ENCODE measurements at places on chromosomes 16 and 17. TPM values are rescaled to one million over a fixed set of nuclear protein-coding genes. Genes with fewer than 3 reads are reported as not detected.

- no peak for DNase-seq
These were observed 778.1 kb upstream of the SOX9 start for GRCh38 chr17:71342737-71343136.

The CCDC78 gene
- total RNA-seq: 6.0 TPM

DNA sequence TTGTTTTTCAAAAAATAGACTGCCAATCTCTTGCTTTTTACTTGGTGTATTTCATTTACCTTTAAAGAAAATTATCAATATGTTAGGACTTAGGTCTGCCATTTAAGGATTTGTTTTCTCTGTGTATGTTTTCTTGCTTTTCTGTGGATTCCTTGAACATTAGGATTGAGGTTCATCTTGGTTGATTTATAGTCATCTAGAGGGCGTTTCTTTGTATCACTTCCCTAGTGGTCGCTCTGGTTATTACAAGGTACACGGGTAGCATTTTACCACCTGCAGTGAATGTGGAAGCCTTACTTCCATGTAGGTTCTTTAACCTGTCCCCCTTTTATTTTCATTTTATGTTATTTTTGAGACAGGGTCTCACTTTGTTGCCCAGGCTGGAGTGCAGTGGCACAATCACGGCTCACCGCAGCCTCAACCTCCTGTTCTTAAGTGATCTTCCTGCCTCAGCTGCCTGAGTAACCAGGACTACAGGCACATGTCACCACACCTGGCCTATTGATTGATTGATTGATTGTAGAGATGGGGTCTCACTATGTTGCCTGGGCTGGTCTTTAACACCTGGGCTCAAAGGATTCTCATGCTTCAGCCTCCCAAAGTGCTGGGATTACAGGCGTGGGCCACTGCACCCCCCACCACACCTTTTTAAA lies 35.2 kb upstream of the CBX4 start:
- DNase-seq: peak; percentile 58

DNA sequence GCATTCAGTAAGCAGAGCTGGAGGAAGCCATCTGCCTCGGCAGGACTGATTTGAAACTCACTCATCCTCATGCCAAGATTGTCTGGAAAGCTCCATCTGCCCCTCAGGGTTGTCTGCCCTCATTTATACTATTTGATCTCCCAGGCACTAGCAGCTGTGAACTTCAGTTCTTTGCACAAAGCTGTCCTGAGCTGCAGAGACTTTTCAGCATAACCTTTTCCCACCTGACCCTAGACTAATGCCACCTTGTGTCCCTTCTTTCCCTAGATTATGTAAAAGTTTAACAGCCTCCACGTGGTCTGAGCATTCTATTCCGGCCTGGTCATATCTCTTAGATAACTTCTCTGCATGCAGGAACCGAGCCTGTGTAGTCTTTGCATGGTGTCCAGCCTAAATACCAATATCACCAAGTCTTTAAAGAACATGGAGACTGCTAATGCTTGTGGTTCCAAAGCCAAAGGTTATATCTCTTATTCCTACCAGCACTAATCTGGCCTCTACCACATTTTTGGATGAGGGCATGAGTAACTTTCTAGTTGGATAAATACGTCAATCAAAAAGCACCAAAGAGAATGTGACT lies 29.1 kb downstream of the STAT5A start:
- DNase-seq: no peak

The GPR139 gene
- not detected for total RNA-seq

The C16orf89 gene
- total RNA-seq: not detected

DNA sequence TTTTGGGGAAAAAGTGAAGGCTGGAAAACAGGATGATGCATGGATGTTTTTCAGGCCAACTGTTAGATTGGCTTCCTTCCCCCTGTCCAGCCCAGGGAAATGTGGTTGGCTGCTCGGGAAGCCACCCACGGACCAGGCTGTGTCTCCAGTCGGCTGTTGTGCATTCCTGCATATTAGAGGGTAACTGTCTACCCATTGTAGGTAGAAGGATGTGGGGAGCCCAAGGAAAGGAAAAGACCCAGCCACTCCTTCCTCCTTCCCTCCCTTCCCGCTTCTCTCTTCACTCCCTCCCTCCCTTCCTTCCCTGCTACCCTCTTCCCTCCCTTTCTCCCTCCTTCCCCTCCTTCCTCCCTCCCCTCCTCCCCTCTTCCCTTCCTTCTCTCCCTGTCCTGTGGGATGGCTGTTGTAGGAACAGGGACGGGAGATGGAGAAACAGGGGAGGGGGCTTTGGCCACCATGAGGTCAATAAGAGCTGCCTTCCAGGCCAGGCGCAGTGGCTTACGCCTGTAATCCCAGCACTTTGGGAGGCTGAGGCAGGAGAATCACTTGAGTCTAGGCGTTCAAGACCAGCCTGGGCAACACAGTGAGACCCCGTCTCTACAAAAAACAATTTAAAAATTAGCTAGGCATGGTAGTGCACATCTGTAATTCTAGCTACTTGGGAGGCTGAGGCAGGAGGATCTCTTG lies 16.9 kb downstream of the SYT17 start:
- DNase-seq: no peak

- no peak for DNase-seq
These were observed 129.8 kb downstream of the ZNF423 start for GRCh38 chr16:49726155-49726554.

DNA sequence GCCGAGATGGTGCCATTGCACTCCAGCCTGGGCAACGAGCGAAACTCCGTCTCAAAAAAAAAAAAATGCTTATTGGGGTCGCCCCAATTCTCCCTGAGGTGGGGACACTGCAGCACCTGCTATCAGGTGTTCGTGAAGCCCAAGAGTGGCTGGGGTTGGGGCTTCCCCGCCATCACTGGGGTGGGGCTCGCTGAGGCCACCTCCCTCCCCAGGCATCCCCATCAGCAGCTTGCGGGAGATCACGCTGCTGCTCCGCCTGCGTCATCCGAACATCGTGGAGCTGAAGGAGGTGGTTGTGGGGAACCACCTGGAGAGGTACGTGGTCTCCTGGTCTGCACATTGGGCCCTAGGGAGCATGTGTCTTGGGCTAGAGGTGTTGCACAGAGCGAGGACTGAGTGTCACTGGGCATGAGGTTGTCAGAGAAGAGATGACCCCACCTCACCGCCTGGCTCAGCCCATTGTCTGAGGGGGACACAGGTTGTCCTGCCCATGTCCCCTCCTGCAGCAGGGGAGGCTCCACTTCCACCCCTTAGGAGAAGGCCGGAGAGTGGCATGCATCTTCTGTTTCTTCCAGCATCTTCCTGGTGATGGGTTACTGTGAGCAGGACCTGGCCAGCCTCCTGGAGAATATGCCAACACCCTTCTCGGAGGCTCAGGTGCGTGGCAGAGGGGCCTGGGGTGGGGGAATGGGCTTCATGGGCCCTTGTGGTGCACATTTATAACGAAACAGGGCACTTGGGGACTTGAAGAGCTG lies 4.9 kb downstream of the CDK10 start:
- no peak for DNase-seq

DNA sequence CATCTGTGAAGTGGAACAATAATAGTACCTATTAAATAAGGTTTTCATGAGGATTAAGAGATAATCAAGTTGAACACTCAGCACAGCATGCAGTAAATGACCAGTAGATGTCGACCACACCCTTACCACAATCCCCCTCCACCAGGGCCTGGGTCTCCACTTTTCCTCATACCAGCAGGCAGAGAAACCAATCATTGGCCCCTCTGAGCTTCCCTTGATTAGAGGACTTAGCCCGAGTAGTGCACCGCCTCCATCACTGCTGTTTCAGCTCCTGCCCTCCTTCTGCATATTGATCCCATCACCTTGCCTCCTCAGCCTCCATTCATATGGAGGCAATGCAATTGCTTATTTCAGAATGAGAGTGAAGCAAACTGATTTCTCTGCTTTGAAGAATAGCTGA lies 96.5 kb upstream of the CDH11 start:
- no peak for DNase-seq

- DNase-seq: no peak
These were observed 6.2 kb upstream of the SPNS3 start for GRCh38 chr17:4427505-4427904.

- DNase-seq: no peak
These were observed 6.2 kb downstream of the BICDL2 start for GRCh38 chr16:3030222-3031212.

DNA sequence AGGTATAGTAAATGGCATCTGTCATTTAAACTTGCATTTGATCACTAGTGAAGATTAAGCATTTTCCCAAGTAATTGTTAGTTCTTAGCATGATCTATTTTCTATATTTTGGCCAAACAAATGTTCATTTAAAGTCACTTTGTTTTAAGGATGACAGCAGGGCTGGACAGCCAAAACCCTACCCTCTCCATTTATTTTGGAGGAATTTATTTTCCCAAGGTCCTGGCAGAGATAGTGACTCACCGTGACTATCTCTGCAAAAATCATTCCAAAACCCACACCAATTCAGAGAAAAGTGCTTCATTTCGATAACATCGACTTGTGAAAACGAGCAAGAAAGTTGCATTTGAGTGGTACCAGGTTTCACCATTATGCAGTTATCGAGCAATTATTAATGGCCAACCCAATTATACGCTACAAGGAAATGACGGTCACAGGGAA lies 665 bp upstream of the AKAP1 start:
- DNase-seq: no peak

GRCh38 chr16:84889066-84889465 lies 69.3 kb downstream of the CRISPLD2 start:
- no peak for DNase-seq

DNA sequence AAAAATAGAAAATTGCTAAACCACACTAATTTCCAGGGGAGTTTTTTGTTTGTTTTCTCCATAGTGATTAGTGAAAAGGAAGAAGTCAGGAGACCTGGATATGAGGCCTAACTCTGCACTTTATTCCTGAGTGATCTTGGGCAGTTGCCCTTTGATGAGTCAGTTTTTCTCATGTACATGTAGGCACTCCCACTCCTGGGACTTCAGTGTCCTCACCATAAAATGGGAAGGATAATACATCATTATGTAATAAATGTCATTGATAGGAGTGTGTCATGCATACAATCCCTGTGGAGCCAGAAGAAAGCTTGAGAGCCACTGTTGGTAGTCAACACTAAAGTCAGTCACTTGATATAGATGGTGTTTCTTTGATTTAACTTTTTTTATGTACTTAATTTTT lies 32.5 kb downstream of the WIPF2 start:
- peak; percentile 86 for DNase-seq
